NCI-H1436 (cell line): ENCODE measurements at places on chromosomes 3 and 15.

DNA sequence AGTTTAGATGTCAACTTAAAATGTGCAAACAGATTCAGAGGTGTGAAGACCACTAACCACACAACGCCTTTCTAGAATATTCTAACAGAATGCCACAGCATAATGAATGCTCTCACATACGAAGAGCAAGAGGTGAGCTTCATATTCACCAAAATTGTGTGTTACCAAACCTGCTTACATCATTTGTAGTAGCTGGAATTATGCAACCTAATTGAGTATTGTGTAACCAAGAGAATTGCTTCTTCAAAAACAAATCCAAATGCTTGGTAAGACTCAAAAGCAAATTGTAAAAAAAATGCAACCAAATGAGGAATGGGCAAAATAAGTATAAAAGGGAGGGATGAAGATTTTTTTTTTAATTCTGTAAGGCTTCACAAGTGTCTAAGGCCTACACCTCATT is 160.7 kb downstream of the TAFA4 start:
- no peak for DNase-seq

DNA sequence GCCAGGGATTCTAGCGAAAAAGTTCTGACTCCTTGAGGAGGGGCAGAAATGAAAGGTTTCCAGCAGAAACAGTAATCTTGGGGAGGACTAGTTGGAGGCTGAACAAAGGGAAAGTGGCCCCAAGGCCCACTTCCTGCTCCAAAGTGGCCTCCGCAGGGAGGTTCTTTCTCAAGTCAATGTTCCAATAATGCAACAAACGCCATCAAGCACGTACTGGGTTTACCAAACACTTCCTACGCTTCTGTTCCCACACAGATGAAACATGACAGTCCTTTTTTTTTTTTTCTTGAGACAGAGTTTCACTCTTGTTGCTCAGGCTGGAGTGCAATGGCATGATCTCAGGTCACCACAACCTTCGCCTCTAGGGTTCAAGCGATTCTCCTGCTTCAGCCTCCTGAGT is 9.6 kb upstream of the RCCD1 start:
- DNase-seq = no peak

- no peak for DNase-seq
Measured at GRCh38 chr3:37892927-37893600, 31.4 kb downstream of the CTDSPL start.

DNA sequence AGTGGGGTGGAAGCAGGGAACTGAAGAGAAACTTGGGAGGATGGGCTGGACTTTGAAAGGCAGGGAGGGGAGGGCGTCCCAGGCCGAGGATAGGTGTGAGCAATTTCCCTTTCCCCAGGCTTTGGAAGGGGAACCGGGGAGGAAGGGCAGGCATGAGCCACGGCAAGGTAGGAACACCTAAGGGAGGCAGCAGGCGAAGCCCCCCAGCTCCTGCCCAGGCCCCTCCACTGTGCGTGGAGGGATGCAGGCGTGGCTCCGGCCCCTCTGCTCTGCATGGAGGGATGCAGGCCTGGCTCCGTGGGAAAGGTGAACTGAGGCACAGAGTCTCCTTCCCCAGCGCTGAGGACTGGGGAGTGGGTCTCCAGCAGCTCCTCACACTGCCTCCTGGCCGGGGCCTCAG is 236.4 kb downstream of the XXYLT1 start:
- DNase-seq = no peak

DNA sequence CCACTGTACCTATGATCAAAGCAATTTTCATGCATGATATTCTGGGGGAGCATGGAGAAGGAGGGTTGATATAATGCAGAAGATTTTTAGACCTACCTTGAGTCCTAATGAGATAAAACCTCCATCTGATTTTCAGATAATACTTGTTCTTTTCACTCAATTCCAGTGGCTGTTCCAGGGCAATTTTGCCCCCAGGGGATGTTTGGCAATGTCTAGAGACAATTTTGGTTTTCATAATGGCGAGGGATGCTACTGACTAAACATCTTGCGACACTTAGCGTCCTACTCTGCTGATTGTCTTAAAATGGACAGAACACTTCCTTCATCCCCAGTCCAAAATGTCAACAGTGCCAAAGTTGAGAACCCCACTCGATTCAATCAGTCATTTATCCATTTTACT is 26.6 kb downstream of the AGBL1 start:
- DNase-seq = no peak

DNA sequence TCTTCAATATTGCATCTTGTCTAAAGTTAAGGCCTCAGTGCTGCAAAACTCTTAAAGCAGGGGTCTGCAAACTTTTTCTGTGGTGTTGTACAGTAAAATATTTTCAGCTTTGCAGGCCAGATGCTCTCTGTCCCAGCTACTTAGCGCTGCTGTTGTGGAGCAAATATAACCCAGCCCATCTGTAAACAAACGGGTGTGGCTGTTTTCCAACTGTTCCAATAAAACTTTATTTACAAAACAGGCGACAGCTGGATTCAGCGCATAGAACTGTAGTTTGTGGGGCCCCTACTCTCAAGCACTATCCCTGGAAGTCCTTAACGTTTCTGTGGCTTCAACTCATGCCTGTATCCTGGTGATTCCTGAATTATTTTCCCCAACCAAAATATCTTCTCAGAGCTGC is 365.0 kb downstream of the FOXP1 start:
- no peak for DNase-seq

DNA sequence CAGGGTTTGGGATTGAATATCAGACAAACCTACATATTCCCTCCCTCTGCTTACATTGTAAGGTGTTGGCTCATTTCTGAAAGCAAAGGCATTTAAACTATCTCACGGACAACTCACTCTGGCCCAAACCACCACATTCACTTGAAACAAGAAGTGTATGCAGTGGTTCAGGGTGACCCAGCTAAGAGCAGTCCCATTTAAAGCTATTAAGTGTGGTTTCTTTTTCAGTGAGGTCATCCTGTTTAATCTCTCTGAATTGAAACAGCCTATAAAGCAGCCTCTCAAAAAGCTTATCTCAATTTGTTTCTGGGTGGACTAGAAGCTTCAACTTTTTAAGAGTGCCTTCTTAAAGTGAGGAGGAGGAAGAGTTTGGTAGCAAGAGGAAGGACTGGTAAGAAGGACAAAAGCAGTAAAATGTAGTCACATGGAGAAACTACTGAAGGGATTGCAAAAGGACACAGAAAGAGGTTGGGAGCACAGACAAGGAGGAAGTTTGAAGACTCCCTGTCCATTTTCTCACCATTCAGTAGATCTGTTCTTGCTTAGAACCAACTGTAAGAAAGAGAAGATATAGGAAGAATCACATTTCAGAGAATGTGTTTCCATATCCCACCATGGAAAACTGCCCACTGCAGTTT is 151.6 kb downstream of the TMCO5A start:
- no peak for DNase-seq

- no peak for DNase-seq
Measured at GRCh38 chr3:57354768-57355167, 62.3 kb upstream of the ASB14 start.

- DNase-seq = no peak
Measured at GRCh38 chr3:40477666-40478065, 744 bp downstream of the ZNF619 start.

- DNase-seq = no peak
Measured at GRCh38 chr3:102122527-102122926, 273.2 kb downstream of the NFKBIZ start.

DNA sequence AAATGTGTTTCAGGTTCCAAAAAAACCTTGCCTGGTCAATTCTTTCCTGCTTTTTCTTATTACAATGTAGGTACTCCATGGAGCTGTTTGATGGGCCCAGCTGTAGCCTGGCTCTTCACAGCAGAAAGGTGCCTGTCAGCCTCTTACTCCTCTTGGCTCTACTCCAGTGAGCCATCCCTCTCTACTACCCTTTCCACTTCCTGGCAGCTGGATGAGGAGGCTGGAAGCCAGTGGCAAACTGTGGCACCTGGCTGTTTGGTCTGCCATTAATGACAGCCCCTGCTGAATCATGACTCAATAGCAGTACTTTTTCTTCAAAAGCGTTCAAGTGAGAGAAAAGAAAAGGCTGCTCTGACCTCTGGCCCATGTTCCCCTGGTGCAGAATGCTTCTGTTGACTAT is 618.1 kb downstream of the PYDC2 start:
- DNase-seq = no peak

DNA sequence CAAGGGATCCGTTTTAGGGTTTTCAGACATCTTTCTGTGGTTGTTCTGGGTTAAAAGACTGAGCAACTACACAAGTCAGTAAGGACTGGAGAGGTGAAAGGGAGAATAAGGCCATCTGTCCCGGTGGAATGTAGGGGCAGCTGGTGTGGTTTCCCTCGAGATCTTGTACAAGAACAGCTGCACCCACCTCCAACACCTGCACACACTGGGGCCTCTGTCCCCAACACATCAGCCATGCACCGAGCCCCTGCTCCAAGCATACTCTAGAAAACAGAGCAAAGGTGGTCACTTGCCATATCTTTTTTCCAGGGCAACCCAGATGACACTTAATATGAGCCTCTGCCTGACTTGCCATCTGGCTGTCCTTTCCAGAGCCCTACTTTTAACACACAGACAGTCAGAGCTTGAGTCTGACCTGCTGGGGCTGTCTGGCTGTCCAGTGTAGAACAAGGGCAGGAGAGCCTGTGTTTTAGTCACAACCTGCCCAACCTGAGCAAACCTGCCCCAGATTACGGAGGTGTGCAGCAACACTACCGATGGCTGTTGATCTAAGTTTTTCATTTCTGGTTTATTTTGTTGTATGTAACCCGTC is 12.2 kb downstream of the MAN2A2 start:
- DNase-seq = no peak

DNA sequence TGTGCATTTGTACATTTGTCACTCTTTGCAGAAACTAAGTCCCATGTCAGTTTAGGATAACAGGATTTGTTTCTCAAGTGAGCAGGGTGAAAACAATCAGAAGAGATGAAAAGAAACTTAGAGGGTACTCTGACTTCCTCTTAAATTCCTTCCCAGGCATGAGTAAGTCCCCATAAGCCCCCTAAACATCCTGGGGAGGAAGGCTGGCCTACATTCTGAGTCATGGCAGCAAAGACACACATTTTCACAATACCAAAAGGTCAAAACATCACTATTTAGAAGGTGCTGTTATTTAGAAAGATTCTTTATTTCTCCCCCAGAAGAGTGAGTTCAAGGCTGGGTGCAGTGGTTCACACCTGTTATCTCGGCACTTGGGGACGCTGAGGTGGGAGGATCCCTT is 7.6 kb upstream of the FOXP1 start:
- DNase-seq = no peak

- no peak for DNase-seq
Measured at GRCh38 chr15:45112591-45113379, 1.2 kb downstream of the DUOX2 start.

DNA sequence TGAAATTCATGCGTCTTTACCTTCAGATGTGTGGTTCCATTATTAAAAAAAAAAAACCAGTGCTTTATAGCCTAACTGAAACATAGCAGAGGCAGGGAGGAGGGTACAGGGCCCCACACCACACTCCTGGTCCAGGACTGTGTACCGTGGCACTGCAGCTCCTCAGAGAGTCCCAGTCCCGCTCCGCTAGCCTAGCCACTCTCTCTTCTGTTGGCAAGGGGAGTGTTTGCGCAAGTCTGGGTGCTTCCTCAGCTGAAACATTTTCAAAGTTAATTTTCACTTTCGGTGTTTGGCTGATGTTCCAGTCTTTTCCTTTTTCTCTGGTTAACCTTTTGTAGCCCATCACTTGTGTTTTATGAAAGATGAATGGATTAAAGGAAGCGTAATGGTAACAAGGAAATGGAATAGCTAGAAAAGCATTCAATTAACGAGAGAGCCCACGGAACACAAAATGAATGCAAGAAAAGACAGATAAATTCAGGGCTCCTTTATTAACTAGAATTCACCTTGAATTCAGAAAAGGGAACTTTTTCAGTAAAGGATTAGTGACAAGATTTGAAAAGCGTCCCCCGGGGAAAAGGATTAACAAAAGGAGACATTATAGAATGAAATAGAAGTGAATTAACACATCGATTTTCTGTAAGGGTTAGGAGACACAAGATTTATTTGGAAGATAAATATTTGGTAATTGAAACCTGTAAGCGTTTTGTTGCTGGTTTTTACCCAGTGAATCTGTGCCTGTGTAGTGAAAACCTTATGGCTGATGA is 177.0 kb downstream of the CACNA2D3 start:
- no peak for DNase-seq

- DNase-seq = no peak
Measured at GRCh38 chr3:37139567-37140052, 34.8 kb downstream of the LRRFIP2 start.

DNA sequence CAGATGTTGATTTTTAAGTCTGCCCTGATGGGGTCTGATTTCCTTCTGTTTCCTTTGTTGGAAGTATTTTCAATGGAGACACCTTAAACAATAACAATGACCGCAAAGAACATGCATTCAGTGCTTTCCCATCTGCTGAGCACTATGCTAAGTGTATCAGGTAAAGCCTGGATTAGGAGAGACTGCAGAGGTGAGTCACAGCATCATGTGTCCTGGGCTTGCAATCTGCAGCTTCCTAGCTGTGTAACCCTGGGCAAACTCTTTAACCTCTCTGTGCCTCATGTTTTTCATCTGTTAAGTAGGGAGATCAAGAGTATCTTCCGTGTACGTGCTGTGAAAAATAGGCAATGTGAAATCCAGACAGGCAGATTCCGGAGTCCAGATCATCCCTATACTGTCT is 13.3 kb upstream of the CHRNB4 start:
- DNase-seq = no peak

GRCh38 chr3:193794002-193794881 is 201.2 kb downstream of the OPA1 start:
- no peak for DNase-seq

DNA sequence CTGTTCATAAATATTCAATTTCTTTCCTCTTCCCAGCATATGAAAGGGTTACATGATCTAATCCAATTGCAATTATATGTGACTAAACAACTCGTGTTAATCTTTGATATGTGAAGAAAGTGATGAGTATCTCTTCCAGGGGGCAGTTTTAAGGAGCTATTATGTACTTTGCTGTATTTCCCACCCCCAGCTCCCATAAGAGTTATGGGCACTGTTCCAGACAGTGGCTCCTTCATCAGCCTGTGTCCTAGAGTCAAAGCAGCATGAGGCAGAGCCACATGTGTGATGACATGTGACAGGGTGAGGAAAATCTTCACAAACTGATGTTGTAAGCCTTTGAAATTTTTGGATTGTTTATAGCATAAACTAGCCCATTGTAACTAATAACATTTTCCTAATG is 315.4 kb downstream of the DIPK2A start:
- no peak for DNase-seq

GRCh38 chr15:38490242-38490922 is 36.5 kb downstream of the FAM98B start:
- DNase-seq = no peak

GRCh38 chr3:31808143-31808720 is 172.8 kb downstream of the OSBPL10 start:
- DNase-seq = no peak

- no peak for DNase-seq
Measured at GRCh38 chr3:165103616-165104015, 25.3 kb upstream of the SI start.

GRCh38 chr3:10273702-10274305 is 18.9 kb downstream of the GHRL start:
- DNase-seq = no peak

DNA sequence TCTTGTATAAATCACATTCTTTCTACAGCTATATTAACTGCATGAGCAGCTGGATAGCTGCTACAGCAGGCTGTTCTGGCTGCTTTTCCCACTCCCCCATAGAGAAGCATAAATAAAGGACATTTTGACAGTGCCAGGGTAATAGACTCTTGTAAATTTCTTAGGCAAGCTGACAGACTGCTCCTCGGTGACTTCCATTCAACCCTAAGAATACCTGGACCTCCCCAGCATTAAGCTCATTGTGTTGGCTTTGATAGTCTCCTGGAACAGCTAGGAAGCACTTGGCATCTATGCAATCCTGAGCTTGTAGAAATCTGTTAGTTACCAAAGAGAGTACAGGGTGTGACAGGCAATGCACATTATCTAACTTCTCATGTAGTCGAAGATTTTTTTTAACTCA is 475.4 kb downstream of the AGBL1 start:
- no peak for DNase-seq
